ENCODE measurements at places on chromosomes 4 and X. TPM values are rescaled to one million over a fixed set of nuclear protein-coding genes. Genes with fewer than 3 reads are reported as not detected.

TEX13C gene
- polyA plus RNA-seq, result not detected

TKTL2 gene
- polyA plus RNA-seq, result not detected

FAM50A gene
- 63.5 TPM for polyA plus RNA-seq

ARMCX1 gene
- 87.1 TPM for polyA plus RNA-seq

ZBED1 gene
- polyA plus RNA-seq, result 29.1 TPM

PROM1 gene
- 44.6 TPM for polyA plus RNA-seq

MAD2L1 gene
- polyA plus RNA-seq, result 13.3 TPM

UGT2B15 gene
- polyA plus RNA-seq, result not detected

TCEAL8 gene
- polyA plus RNA-seq, result 79.7 TPM

ASMT gene
- polyA plus RNA-seq, result 0.19 TPM

N4BP2 gene
- polyA plus RNA-seq, result 10.3 TPM

H2BW2 gene
- 0.62 TPM for polyA plus RNA-seq

GRCh38 chrX:110409925-110410324 lies 51.3 kb downstream of the RTL9 start:
- DNase-seq, result no peak

- DNase-seq, result no peak
Observed at GRCh38 chrX:131955099-131955777, 67.9 kb upstream of the STK26 start.

DNA sequence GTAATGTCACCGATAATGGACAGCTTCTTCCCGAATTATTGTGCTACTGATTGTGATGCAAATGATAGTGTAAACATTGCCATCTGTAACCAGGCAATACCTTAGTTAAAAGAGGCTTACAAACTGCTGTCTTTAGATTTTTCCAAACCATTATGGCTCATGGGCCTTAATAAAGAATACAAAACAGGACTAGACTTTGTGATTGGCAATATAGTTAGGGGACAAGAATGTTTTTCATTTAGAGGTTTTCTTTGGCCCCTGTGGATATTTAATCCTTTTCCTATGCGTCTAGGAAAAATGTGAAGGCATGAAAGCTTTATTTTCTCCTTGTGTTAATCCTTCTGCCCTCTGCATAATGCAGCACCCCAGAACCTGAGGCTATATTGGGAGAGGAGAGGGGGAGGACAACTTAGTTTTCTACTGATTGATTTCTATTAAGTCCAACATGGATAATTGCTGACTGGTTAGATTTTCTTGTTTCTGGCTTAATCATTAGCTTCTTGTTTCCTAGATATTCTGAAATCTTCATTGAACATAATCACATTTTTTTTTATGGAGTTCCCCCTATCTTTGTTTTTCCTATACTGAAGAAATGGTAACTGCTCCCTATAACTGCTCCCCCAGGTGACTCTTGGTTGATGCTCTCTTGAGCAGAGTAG lies 1.9 kb downstream of the PRPS1 start:
- no peak for DNase-seq

GRCh38 chr4:58766763-58767162 lies 1656.6 kb upstream of the IGFBP7 start:
- DNase-seq, result no peak

GRCh38 chrX:49767236-49767635 lies 61.9 kb upstream of the PAGE4 start:
- peak; percentile 5 for DNase-seq

DNA sequence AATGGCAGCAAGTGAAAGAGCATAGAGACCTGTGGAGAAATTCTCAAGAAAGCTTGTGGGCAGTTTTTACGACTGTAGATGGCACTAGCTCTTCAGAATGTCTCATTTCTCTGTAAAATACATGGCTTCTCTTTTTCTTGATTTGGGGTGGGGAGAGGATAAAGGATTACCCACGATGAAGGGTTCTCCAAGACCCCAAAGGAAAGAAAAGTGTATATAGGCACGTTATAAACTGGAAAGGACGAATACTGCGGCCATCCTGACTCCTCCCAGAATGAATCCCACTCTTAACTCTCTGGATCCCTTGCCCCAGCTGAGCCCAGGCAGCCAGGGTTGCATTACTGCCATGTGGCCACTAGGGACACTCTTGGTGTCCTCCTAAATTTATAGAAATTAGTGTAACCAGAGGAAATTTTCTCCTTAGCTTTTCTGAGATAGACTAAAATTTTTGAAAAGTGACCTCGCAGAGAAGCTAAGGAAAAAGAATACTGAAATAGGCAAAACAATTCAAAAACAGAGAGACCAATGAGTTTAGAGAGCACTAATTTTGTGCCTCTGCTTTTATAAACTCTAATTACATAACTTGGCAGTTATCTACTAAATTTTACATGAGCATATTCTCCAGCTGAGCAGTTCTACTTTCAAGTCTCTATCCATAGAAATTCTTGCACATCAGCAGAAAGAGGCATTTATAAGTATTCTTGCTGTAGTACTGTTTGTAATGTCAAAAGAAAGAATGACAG lies 37.8 kb upstream of the PCDH19 start:
- DNase-seq, result peak; percentile 66

DNA sequence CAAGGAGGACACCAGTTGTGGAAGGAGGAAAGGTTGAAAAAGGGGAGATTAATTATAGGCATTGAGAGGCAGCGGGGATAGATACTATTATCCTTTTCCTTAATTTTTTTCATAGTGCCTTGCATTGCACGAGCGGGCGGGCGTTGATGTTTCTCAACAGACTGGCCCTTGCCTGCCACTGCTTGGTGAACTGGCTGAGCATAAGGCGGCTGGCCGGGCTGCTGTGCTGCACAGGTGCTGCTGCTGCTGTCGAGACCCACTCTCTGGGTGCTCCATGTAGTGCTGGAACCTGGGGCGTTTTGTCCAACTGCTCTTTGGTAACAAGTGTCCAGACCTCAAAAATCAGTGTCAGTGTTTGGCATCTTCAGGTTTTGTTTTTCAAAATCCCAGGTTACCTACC lies 83.3 kb upstream of the PAQR3 start:
- DNase-seq, result no peak

DNA sequence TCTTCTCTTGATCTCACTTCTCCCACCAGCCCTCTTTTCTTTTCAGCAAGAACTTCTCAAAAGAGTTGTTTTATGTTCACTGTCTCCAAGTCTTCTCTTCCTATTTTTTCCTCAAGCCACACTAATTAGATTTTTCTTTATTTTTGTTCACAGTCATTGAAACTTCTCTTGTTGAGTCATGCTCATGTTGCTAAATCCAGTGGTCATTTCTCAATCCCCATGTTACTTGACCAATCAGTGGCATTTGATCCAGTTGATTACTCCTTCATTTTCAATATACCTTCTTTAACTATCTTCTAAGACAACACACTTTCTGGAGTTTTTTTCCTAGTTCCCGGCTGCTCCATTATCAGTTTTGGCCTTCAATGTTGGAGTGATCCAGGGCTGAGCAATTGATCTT lies 103.1 kb upstream of the LSM6 start:
- no peak for DNase-seq

GRCh38 chr4:74335341-74336021 lies 27.2 kb downstream of the EPGN start:
- DNase-seq, result no peak

DNA sequence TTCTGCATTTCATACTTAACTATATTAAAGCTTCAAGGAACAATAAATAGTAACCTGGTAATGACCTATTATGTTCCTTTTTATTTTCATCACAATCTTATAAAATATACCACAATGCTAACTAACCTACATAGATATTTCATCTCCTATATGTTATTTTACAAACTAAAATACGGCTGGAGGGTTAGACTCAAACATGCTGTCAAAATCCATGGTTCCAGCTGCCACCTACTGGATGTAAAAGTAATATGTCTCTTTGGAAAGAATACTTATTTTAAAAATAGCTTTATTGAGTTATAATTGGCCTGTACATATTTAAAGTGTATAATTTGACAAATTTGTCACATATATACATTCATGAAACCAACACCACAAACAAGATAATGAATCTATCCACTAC lies 15.0 kb downstream of the RGN start:
- no peak for DNase-seq

- no peak for DNase-seq
Observed at GRCh38 chr4:48110452-48110978, 23.5 kb downstream of the TXK start.

DNA sequence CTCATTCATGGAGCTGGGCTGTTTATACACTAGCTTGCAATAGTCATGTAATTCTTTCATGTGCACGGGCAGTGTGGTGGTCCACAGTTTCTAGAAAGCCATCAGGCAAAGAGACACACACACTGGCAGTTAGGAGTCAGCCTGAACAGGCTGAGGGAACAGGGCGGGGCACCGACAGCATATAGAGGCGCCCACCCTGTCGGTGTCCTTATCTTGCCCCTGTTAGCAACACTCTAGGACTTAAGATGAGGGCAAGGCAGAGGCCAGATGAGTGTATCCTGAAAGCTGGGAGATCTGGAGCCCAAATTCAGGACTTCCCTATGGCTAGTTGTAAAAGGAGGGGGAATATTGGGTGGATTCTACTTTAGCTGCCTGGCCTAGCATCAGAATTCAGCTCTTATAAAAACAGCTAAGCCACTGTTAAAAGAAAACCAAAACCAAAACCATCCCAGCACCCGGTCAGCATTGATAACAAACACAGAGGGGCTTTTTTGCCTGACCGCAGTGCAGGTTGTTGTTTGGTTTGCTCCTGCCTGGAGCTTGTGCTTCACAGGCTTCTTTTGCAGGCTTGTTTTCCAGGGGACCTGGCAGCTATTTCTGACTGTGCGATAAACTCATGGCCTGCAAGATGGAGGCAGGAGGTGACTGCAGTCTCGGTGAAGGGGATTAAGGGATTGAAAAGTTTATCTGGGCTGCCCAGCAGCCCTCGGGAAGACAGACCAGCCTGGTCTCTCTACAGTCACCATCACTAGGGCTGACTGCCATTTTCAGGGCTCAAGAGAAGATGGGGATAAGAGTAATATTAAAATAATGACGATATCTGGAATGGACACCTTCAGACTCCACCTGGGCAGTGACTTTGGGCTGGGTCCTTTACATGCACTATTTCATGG lies 638.9 kb downstream of the MID1IP1 start:
- no peak for DNase-seq

- no peak for DNase-seq
Observed at GRCh38 chr4:179836179-179837075, 2394.2 kb upstream of the AGA start.

GRCh38 chr4:23500894-23501449 lies 388.9 kb downstream of the PPARGC1A start:
- DNase-seq, result no peak

DNA sequence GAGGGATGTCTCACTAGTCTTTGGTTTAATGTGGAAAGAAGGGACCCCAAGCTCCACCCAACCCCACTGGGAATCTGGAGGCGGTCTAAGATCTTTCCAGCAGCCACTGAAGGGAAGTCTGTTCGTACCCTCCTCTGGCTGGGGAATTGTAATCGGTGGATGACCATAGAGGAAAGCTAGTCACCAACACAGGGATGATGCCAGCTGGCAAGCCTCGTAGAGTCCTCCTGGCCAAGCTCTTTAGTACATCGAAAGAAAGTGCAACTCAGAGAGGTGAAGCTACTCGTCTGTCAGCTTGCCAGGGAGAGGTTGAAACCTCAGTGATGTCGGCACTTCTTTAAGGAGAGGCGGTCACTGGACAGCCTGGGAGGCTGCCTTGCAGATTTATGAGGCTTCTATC lies 58.7 kb downstream of the MAMLD1 start:
- DNase-seq, result no peak

GRCh38 chr4:95142932-95143331 lies 385.2 kb downstream of the BMPR1B start:
- no peak for DNase-seq

DNA sequence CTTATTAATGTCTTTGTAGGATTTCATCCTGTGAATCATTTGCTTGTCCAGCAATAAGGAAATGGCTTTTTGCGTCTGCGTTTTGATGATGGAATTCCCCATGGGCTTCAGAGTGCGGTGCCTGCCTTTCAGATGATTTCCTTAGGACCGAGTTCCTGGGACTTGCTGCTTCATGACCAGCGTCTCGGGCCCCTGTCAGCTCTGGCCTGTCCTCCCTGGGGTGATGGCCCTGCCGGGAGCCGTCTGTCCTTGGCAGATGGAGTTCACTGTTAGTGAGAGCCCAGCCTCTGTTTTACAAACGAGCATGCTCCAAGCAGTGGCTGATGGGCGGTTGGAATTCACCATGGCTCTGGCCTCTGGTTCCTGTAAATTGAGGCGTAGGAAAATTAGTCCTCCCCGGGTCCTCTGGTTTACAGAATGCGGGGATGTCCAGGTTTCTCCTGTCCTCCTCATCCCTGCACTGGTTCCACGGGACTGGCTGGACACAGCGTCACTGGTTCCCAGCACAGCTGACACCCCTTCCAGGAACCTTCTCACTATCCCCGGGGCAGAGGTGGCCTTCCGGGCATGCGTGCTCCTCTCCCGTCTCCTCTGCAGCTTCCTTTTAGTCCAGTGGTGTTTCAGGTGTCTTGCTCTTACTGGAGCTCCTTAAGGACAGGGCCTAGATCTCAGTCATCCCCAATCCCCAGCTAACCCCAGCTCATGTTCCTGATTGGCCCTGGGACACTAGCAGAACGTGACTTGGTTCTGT lies 34.9 kb downstream of the TBC1D14 start:
- DNase-seq, result no peak

GRCh38 chr4:113760795-113761619 lies 531 bp downstream of the CAMK2D start:
- DNase-seq, result peak; percentile 77

GRCh38 chrX:39309018-39309635 lies 507.9 kb downstream of the MID1IP1 start:
- no peak for DNase-seq

DNA sequence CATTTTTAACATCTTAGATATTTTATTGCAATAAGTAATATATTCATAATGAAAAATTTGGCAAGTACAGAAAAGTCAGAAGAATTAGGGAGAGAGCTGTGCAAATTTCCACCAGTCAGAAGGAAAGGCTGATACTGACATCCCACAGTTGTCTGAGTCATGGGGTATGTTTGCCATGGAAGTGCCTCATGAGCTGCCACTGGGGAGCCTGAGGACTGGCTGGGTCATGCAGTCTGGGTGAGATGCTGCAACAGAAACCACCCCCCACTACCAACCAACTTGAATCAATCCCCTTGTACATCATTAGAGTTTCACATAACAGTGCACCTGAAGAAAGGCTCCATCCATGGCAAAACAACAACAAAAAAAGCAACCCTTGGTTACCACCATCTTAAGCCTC lies 45.2 kb upstream of the ENPP6 start:
- DNase-seq, result no peak

DNA sequence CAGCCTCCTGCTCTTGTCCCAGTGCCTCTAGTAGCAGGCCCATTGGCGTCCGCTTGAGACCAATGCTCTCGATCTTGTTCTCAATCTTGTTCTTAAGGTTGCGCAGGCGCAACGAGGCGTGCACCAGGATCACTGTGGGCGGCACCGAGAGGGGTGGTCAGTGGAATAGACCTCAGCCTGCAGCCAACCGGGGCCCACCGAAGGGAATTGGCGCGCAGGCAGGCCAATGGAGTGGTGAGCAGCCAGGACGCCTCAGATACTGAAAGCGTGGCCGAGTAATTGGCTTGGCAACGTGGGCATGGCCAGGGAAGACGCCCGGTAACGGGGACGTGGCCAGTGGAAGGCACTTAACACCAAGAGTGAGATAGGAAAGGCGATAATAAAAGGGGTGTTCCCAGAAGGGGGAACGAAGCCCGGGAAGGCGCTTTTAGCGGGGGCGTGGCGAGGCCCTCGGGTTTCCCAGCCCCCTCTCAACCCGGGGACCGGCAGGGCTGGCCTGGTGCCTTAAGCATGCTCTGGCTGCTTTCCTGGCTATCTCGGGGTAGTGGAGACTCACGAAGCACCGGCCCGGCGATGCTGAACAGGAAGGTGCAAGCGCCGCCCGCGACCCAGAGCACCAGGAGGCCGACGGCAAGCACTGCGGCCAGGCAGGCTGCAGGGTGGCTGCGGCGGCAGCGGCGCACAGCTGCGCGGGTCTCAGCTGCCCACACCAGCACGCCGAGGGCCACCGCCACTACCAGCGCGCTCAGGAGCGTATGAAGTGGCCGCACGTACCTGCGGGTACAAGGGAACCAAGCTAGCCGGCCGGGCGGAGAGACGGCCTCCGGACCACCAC lies 1.7 kb downstream of the PRAF2 start:
- DNase-seq, result peak; percentile 81
